ENCODE measurements at places on chromosomes 11 and 22.

GRCh38 chr22:32325811-32326237 is 31.8 kb upstream of the RFPL3 start:
- DNase-seq: no peak

- peak; percentile 8 for DNase-seq
These were observed 19.9 kb downstream of the CD44 start for GRCh38 chr11:35158701-35159510.

DNA sequence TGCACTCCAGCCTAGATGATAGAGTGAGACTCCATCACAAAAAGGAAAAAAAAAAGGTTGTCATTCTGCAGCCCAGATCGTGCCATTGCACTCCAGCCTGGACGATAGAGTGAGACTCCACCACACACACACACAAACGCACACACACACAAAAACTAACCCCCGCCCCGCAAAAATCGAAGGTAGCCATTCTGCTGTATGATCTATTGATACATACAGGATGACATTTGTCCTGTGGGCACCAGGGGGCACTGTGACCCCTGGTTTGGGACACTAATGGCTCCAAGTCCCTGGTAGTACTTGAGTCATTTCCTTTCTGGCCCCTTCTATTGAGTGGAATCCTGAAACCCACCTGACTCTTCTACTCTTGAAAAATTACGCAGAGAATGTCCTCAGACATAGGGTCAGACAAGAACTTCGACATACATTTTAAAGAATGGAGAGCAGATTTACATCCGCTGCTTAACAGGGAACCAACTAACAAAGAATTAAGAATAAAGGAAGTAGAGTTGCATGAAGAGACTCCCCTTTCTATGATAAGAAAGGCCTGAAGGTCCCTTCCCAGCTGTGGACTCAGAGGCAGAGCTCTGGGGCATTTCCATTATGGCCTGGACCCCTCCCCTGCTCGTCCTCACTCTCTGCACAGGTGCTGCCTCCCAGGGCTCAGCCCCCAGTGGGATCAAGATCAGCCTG is 35.0 kb upstream of the PRAME start:
- peak; percentile 15 for DNase-seq

- DNase-seq: no peak
These were observed 367.6 kb downstream of the TBC1D22A start for GRCh38 chr22:47129902-47130635.

DNA sequence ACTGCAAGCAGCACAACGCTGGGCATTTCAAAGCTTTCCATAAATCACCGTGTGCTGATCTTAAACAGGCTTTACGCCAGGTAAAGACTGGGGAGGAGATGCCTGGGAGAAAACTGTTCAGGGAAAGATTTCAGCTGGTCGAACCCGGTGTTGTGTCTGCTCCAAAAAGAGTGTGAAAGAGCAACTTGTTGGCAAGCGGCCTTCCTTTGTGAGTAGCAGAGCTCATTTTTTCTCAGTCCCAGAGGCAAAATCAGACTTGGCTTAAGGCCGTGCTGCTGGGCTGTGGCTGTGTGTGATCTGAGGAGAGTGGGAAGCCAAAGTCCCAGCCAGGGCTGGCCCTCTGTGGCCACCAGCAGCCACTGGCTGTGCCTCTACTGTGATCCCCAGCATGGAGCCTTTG is 75.7 kb upstream of the E2F8 start:
- DNase-seq: peak; percentile 51

DNA sequence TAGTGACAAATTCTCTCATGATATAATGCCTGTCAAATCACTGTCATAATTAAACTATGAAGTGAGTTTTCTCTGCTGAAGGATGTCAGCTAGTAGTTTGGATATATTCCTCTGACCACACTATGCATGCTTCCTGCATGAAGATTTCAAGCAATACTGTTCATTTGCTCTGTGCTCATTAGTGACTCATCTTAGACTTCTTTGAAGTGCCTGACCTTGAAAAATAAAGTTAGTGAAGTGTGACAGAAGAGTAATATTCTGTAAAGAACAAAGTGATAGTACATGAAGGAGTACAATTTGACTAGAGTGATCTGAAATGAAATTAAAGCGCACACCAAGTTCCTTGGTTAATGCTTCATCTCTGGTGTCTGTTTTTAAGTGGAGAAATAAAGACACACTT is 629.5 kb upstream of the ANO3 start:
- no peak for DNase-seq

- no peak for DNase-seq
These were observed 1.3 kb upstream of the PANX2 start for GRCh38 chr22:50169181-50169759.

DNA sequence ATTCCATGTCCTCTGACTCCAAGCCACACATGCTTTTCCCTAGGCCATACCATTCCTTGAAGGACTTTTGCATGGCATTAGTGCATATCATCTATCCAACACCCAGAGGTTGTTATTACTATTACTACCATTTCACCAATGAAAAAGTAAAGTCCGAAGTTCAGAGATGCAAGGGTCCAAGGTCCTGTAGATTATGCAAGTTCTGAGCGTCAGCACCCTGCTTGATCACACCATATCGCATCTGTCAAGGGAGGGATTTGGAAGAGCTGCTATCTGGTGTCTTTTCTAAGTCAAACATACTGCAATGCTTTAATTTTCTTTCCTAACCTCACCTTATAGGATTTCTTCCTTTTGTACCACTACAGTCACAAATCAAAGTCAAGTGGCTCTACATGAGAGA is 214.7 kb upstream of the CADM1 start:
- no peak for DNase-seq

DNA sequence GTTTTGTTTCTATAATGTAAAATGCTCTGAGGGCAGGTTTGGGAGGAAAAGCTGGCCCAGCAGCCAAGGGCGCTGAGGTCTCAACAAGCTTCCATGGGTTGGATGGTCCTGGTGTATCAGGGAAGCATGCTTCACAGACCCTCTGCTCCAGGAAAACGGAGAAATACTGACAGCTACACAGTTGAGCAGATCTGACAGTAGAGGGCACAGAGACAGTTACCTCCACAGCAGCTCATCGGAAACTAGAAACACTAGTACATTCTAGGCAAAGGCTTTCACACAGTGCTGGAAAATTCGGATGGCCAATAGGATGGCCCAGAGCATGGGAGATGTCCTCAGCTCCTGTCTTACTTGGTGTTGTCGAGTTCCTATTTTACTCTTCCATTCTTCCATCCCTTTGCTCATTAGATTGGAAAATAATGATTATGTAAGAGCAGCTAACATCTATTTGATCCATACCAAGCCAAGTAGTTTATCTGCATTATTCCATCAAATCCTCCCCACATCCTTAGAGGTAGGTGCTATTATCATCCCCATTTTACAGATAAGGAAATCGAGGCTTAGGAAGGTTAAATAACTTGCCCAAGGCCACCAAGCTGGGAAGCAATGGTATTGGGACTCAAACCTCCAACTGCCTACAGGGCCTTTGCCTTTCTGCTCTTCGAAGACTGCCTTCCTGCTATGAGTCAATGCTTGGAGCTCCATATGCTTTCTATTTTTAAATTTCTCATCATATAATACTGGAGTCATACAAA is 28.3 kb downstream of the LMO2 start:
- DNase-seq: no peak

DNA sequence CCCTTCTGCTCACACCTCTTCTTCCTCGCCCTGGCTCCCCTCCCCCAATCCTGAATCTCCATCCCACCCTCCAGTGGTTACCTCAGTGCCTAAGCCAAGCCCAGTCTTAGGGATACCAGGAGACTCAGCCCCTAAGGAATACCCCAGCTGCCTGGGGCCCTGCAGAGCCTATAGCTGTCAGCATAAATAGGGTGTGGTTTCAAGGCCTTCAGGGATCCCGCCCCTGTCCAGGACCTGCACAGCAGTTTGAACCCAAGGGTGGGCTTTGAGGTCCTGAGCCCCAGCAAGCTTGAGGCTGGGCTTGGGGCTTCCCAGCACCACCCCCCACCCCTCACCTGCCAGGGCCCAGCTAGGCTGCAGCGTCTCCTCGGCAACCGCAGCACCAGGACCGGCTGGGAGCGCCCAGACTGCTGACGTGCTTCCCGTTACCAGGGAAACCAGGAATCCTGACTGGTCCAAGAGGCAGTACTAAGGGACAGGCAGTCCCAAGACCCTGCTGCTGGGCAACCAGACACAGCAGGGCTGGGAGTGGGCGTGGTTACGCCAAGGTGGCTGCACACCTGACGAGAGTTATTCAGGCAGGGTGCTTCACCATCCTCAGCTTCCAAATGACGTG is 13.7 kb downstream of the APBB1 start:
- no peak for DNase-seq

Measured in NCI-H446 treated with DMSO at 0.1 percent for 48 hours (cell line).